NCI-H2081 (cell line): ENCODE measurements at places on chromosomes 5 and 9.

- peak; percentile 95 for DNase-seq
Observed at GRCh38 chr9:22008717-22009505, at the start of gene CDKN2B. Gene CDKN2B, minus strand, starts transcription at chr9:22009305. Its CDS starts 352 bp downstream, at chr9:22008953.

DNA sequence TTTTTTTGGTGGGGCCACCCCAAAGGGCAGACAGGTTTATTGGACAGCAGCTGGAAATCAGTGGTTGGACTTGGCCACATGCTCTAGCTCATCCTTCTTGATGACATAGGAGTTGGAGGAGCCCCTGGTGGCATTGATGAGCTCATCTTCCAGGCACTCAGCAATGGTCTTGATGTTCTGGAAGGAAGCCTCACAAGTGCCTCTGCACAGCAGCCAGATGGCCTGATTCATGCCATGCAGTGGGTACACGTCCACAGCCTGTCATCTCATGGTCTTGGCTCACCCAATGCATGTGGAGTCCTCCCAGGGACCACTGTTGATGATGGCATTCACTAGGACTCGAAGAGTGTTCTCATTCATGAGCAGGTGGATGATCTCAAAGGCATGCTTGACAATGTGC is 11.3 kb upstream of the RCL1 start:
- DNase-seq, result no peak

DNA sequence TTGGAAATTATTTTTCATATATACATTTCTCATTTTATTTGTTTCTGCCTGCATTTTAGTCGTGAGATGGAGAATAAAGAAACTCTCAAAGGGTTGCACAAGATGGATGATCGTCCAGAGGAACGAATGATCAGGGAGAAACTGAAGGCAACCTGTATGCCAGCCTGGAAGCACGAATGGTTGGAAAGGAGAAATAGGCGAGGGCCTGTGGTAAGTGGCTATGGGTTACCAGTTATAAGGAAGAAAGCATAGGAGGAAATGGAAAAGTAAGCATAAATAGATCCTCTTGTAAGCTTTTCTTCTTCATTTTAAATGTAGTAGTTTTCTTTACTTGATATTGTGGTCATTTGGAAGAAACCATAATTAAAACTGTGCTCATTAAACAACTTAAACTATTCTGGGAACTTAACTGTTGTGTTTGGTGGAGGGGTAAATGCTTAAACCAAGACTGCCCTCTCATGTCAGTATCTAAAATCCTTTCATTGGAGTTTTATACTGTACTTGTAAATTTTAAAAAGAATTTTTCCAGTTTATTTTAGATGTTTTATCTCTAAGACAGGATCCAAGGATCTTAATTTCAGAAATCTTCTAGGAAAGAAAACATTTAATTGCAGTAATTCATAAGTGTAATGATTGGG is 41.3 kb downstream of the MAP3K1 start:
- DNase-seq, result no peak

DNA sequence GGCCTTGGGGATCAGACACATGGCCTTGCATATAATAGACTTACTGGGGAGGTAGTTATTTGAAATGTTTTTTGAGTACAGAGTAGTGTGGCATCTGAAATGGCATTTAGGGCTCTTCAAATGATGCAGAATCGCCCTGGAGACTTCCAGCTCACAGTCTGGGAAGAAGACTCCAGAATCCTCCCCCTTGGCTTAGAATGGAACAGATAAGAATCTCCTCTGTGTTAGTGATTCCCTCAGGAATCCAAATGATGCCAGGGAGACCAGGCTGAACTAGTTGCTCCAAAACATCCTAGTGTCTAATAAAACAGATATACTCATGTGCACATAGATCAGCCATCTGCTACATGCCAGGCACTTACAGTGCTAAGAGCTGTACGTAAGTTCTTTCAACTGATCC is 38.6 kb upstream of the SMC5 start:
- DNase-seq, result no peak

DNA sequence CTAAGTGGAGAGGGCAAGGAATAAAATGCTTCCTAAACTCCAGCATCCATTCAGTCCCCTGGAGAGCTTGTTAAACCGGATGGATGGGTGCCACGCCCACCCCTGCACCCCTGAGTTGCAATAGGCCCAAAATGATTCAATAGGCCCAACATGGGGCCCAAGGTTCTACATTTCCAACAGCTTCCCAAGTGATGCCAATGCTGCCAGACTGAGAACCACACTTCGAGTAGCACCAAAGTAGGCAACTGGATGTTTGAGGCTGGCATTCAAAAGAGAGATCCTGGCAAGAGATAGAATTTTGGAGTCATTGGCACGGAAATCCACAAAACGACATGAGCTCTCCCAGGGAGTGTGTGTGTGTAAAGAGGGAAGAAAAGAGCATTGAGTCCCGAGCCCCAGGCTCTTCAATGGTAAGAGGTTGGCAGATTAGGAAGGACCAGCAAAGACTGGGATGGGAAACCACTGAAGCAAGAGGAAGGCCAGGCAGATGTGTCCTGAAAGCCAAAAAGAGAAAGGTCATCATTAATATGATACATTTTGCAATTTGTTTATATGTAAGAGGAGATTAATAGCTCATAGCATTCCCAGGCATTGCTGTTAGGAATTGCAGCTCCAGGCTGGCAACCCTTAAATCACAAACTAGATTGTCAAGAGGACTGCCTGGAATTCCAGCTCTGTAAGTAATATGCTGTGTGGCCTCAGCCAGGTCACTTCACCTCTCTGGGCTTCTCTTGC is 130.6 kb downstream of the KCNIP1 start:
- no peak for DNase-seq

- no peak for DNase-seq
Observed at GRCh38 chr5:11588803-11589202, 315.4 kb downstream of the CTNND2 start.

- DNase-seq, result no peak
Observed at GRCh38 chr9:130200038-130200849, 28.0 kb downstream of the NCS1 start.

GRCh38 chr9:26457151-26457550 is 435.5 kb downstream of the CAAP1 start:
- DNase-seq, result no peak

DNA sequence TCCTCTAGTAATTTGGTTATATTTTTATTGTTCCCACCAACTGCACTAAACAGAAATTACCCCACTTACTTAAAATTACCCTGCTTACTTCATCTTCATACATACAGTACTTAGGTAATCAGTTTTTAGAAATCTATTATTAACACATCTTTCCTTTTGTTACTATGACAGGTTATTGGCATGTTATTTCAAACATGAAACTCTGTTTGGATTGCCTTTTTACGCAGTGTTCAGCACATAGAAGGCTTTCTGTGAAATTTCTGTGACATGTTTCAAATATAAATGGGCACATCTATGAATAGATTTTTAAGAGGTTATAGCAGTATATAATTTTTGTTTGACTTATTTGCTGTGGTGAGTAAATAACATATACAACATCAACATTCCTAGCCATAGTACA is 22.5 kb downstream of the SRFBP1 start:
- no peak for DNase-seq

GRCh38 chr9:116901260-116901659 is 214.2 kb downstream of the TRIM32 start:
- no peak for DNase-seq

DNA sequence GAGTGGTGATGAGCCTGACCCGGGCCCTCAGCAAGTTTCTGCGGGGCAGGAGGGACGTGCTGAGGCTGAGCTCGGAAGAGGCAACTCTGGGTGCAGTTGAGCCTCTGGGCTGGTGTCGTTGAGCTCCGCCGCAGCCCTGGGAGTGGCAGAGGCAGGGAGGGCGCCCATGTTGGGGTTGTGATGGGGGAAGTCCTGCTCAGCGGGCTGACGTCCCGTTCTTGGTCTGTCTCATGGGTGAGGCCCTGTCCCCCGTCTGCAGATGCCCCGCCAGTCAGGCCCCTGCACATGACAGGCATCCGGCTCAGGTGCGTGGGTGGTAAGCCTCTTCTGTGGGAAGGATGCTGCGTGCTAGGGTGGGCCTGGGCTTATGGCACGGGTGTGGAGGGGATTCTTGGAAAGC is 64.3 kb downstream of the RXRA start:
- no peak for DNase-seq

DNA sequence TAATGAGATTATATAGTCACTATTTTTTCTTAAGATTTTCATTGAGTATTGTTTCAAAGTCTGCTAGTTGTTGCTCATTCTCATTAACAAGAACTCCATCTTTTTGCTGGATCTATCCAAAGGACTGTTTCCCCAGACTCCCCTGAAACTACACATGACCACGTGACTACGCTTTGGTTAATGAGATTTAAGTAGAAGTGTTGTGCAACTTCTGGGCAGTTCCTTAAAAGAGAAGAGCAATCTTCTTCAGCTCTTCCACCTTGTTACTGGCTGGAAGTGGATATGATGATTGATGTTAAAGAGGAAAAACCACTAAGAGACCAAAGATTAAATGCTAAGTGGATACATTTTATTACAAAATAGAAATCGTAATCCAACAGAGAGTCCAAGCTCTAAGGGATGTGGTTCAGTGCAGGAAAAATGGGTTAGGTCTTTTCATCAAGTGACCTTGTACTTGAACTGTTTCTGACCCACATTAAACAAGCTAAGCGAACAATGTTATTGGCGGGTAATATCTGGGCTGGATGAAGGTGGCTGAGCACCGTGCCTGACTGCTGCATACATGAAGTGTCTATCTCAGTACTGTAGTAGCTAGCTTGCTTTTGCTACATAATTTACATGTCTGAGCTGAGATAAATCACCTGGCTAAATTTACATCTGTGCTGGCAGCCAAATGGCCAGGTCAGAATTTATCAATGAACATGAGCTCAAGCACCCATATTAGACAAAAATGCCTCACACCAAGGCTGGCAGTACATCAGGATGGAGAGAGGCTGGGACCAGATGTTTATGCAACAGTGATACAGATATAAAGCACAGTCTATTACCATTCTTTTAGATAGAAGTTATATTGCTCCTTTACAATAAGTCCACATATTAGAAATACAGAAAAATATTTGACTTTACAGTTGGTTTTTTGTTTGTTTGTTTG is 7.5 kb upstream of the CTNNAL1 start:
- DNase-seq, result no peak

- no peak for DNase-seq
Observed at GRCh38 chr9:87095951-87096350, 148.6 kb upstream of the GAS1 start.

DNA sequence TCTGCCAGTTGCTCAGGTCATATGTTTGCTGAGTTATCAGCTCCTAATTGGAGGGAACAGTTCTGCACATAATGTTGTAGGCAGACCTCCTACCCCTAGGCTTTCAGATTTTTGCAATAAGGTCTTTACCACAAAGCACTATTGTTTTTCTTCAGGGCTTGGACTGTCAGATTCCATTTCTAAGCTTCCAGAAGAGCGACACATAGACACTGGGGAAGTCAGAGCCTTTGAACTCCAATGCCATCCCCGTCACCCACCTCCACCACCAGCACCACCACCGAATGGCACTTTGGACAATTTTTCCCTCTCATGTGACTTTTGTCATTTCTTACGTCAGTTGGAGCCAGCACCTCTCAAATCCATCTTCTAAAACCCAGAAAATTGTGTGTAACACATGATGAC is 28.3 kb upstream of the SPRY4 start:
- DNase-seq, result no peak

DNA sequence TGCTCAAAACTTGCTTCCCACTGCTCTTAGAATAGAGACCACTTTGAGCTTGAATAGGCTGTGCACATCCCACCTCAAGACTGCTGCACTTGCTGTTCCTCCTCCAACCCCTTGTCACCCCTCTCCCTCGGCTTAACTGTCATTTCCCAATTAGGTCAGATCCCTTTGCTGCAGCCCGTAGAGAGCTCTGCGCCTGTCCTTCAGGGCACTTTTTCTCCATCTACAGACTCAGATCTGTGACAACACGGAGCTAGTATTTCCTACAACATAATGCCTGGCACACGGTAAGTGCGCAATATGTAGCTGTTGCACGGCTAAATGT is 485 bp upstream of the HABP4 start:
- no peak for DNase-seq

GRCh38 chr9:130041648-130042405 is 1.2 kb downstream of the FNBP1 start:
- DNase-seq, result no peak

DNA sequence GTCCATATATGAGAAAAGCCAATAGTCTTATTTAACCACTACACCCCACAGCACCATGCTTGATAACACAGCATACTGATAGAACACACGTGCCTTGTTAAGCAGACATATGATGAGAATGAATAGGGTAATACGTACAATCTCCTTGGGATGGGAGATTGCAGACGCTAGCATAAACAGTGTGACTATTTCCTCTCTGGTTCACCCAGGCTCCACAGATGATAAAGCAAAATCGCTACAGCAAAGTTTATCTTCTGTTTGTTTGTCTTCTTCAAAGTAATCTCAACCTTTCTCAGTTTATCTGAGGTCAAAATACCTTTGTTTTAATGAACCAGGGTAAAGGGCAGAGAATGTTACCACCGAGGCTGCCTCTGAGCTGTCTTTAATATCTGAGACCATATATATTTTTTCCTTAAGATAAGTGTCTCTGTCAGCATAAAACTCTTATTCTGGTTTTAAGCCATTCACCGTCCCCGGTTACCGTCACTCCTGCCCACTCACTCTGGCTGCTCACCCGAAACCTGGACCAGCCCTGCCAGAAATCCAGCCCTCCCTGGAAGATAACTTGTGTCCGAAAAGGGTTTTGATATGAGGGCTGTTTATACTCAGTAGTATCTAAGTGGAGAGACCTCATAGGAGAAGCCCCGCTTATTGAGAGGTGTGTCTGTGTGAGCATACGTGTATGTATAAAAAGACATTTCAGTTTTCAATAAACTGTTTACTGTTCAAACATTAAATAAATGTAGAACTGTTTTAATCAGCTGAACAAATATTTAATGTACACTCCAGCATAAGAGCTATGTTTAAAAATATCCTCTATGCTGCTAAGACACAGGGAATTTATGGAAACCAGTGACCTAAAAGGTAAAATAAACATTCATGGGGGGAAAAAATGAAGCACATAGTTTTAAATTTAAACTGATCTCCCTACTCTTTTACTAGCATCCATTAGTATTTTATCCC is 465.4 kb downstream of the RASEF start:
- DNase-seq, result no peak

DNA sequence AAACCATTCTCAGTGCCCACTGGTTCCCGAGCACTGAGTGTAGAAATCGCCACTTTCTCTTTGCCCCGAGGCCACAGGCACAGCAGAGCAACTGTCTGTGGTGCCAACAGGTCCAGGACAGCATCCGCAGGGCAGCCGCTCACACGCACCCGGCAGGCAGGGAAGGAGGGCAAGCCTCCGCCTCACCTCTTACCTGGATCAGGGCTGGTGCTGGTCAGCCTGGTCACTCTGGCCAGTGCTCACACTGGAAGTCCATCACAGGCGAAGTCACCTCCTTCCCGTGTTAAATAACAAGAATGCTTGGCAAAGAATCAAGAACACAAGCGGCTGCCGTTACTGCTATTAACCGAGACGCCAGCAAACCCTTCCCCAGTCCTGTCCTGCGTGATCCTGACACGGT is 13.7 kb downstream of the DIPK1B start:
- no peak for DNase-seq
